Kidney glomerular epithelial cell (primary cell): ENCODE measurements at places on chromosomes 11 and 22.

- DNase-seq = peak; percentile 28
Measured at GRCh38 chr11:48006301-48006992, 26.1 kb downstream of the PTPRJ start.

DNA sequence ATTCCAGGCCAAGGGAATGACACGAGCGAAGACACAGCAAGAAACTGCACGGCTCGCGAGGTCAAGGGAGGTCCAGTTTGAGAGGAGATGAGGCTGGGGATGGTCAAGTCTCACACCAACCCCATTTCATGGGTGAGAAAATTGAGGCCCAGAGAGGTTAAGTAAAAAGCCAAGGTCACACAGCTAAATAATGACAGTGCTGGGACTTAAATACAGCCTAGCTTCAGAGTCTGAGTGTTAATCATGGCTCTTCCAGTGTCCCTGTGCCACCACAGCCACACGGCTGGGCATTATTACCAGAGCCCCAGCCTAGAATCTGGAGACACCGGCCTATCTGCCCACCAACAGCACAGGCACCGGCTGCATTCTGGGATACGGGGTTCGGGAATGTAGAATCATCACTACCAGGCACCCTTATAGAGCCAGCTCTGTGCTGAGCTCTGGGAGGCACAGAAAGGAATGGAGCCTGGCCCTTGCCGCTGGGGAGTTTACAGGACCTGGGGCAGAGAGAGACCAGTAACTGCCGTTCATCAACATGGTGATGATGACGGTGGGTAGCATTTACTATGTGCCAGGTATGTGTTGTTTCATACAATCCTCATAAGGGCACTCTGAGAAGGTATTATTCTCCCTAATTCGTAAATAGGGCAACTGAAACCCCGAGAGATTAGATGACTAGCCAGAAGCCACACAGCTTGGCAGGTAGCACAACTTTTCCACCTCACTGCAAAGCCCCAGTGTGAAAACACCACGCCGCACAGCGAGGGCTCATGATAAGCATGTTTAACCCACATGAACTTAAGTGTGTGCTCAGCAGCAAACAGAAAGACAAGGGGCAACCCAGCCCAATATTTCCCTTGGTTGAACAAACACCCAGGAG, 51.8 kb downstream of the CD6 start:
- no peak for DNase-seq

DNA sequence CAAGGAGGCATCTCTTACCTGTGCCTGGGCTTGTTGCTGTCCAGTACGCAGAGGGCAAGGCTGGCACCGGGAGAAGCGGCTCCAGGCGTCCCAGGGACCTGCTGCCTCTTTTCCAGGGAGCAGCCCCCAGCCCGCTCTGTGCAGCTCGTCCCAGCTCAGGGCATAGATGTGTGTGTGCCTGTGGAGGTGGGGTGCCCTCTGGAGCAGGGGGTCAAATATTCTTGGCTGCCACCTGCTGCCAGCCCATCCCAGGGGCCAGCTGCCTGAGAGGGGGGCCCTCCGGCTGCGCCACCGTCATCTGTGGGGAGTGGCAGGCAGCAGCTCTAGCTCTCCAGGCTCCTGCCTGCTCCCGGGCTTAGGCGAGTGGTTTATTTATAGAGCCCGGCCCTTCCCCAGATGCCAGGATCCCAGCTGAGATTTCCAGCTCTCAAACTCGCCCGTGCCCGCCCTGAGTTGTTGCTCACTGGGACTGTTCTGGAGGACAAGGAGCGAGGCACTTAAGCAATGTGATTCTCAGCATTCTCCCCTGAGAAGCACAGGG, 87.5 kb downstream of the RTL6 start:
- DNase-seq = no peak

DNA sequence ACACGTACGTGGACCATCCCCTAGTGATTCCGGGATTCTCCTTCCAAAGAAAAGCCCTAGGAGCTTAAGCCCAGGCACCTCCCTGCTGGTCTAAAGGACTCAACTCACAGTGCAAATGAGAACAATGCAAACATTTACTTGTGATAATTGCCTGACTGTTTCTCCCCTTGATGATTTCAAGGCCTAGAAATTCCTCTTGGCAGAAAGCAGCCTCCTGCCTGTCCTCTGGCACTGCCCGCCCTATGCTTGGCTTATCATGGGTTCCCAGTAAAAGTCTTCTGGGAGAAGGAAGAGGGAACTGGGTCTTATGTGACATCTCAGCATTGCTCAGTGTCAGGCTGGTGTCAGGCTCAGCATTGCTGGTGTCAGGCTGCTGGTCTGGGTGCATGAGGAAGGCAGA, 351.8 kb downstream of the SHANK2 start:
- DNase-seq = no peak

DNA sequence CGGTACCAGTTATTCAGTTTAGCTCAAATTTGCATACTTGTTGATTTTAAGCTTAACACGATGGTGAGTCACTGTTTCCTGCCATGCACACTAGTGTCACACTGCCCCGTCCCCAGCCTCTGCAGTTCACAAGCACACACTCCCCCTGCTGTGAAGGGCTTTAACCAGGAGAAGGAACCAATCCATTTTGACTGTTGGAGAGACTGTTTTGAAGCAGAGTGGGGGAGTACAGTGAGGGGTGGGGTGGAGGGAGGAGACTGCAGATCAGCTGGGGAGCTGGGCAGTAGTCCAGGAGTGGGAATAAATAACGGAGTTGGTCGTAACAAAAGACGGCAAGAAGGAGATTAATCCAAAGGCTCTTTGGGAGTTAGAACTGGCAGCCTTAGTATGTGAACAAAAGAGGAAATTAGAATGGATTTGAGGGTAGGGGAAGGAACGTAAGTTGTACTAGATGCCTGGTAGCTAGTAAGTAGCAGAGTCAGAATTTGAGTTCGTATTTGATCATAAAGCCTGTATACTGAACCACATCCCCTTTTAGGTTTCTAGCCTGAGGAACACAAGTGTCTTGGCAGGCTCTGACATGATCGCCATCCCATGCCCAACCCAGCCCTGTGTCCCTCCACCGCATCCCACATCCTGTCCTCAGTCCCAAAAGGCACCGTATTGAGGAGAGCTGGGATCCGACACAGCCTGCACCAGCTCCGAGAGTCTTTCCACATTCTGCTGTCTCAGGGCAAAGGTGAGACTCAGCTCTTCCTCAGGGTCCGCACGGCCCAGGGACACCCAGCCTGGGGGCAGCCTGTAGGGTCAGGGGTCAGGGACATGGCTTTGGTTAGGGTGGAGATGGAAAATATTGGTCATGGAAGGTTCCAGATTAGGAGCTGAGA, 862 bp downstream of the TPP1 start:
- peak; percentile 14 for DNase-seq

DNA sequence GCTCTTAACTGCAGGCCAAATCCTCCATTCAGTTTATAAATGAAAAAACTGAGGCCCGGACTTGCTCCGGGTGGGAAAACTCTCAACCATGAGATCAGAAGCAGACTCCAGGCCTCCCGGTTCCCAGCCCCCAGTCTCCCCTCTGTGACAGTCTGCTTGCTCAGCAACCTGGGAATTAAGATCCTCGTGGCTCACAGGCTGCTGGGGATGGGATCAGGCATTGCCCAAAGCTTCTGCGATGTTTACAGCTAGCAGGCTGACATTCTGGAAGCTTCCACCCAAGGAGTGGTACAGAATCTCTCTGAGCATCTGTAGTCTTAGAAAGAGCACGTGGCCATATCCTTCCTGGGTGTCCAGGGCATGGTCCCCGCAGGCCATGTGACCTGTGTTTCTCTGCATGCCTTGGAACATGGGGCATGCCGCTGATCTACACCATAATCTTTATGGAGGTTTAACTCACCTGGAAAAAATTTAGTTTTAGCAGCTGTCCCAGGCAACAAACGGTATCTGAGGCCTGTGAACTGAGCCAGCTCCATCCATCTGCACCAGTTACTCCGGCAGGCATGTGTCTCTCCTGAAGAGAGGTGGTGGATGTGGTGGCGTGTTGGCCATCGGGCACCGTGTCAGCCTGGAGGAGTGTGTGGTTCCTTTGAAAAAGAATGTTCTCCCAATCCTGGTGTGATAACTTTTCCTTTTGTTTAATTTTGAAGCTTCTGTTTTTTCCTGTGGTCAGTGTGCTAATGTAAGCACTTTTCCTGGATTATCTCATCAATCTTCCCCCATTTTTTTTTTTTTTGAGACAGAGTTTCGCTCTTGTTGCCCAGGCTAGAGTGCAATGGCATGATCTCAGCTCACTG, 7.9 kb downstream of the FBLN1 start:
- DNase-seq = no peak

GRCh38 chr11:65709661-65710060, 2.4 kb upstream of the KAT5 start:
- no peak for DNase-seq

DNA sequence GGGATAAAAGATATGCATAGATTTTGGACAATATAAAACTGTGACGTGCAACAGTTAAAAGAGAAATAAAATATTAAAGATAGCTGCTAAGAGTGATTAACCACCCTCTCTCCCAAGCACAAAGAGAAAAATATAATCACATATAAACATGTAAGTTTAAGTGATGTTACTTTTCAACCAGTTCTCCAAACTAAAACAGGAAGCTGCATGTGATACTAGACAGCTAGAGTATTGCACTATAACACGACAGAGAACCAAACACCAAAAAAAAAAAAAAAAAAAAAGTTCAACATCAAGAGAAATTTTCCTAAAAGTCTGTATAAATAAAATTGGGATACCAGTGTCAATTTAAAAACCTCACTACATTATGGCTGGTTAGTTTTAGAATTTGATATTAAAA, 79.1 kb downstream of the PICALM start:
- no peak for DNase-seq

DNA sequence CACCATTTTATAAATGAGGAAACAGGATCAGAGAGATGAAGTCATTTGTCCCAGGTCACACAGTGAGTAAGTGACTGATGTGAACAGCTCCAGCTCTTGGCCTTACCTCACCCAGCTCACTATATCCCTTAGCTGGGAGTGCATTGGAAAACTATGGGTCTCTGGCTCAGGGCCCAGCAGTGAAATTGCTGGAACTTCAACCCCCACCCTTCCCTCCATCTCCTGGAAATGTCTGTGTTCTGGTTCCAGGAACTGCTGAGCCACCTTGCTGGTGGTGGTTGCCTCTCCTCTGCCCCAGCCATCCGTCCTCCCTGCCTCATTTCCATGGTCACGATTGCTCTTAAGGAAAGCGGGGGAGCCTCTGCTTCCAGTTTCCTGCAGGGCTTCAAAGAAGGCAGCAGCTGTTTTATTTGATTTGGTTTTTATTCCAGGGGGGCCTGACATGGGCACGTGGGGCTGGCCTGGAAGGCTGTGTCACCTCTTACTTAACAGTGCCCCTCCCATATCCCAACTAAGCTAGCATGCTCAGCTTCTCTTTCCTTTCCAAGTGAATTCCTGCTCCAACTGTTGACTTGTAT, 46.2 kb upstream of the CSTF3 start:
- DNase-seq = no peak

- DNase-seq = no peak
Measured at GRCh38 chr11:26575946-26576345, 3.9 kb upstream of the MUC15 start.

- DNase-seq = peak; percentile 41
Measured at GRCh38 chr11:118790357-118791110, 430 bp downstream of the DDX6 start.

GRCh38 chr22:20956258-20957101, 10.6 kb upstream of the AIFM3 start:
- DNase-seq = no peak

GRCh38 chr22:17087498-17088131, 2.8 kb downstream of the IL17RA start:
- DNase-seq = no peak

- DNase-seq = no peak
Measured at GRCh38 chr11:17934194-17934593, 78.7 kb downstream of the SERGEF start.

DNA sequence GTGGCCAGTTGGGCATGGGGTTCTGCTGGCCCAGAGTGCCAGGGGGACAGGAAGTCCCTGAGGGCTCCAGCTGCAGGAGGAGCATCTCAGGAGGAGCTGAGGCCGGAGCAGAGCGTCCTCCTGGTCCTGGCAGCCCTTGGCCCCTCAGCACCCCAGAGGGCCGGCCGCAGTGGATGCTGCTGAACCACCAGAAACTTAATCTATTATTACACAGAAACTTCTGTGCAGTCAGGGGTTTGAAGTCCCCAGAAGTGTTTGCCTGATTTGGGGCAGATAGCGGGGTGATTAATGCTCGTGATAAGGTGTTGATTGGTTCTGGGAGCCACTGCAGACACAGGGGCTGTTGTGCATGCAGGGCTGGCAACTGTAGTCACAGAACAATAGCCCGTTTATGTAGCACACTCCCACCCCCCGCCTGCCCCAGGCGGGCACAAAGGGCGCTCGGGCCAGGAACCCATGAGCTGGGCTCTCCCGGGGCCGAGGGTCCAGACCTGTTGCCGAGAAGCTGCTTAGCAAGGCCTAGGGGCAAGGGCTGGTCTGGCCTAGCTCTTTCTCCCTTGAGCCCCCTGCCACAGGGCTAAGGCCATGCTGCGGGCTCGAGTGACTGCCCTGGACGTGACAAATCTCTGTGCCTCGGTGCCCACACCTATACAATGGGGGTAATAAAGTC, 29.0 kb upstream of the KCNQ1OT1 start:
- no peak for DNase-seq

DNA sequence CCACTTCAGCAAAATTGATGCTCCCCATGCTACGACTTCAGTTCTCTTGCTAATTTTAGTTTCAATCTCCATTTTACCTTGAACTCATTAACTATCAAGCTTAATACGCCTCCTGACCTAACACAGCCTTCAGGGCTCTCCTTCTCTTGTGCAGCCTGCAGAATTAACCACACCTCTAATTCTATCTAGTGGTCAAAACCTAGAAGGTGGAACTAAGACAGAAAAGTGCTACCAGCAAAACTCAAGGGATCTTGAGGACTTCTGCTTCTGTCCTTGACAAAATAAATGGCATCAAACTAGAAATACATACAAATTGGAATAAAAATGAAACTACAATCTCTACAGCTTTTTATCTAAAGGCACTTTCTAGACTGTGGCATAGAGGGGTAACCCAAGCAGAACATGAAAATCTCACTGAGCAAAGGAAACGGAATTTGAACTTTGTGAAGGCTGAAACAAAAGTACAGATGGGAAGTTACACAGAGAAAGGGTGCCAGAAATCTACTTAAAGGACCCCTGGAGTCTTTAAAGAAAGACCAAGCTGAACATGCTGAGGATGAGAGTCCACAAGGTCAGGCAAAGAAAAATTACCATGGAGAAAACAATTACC, 10.7 kb downstream of the CWF19L2 start:
- no peak for DNase-seq

GRCh38 chr11:104572279-104572678, 326.0 kb downstream of the CASP12 start:
- DNase-seq = no peak

- DNase-seq = peak; percentile 87
Measured at GRCh38 chr11:85889676-85890579, 34.7 kb downstream of the CCDC83 start.

DNA sequence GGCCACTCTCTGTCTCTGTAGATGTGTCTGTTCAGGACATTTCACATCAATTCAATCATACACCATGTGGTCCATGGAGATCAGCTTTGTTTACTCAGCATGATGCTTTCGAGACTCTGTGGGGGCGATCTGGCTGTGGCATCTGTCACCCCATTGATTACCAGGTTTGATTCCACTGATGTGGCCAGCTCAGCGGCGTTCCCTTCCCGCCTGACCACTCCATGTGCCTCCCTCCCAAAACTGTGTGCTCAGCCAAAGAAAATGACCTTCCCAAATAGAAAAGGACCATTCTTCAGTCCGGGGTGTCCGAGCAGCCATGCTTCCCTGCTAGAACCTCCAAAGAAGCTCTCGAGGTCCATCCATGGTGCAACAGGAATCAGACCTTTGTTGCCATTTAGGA, 89.1 kb downstream of the BRD1 start:
- no peak for DNase-seq

- no peak for DNase-seq
Measured at GRCh38 chr11:120680322-120680721, 168.8 kb downstream of the GRIK4 start.

- DNase-seq = no peak
Measured at GRCh38 chr22:22535662-22536061, 15.6 kb upstream of the ZNF280A start.
